ENCODE measurements at places on chromosomes 5 and 9.

GRCh38 chr5:178545941-178546674 is 44.1 kb downstream of the COL23A1 start:
- DNase-seq = no peak

DNA sequence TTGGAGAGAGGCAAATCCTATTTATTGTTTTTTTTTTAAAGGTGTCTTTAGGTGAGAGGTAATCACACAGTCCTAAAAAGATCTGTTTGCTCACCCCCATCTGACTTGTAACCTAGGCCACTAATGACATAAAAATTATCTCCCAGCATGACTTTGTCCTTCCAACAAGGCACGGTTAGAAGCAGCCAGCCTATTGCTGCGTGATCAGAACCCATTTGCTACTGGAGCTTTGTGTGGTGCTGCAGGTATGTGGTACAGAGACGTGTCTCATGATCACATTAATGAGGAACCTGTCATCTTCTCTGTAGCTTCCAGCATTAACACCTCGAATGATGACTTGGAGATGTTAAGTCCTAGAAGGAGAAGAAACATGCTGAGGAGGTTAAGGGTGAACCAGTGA is 555.8 kb upstream of the TLE4 start:
- DNase-seq = no peak

GRCh38 chr9:2610985-2611384 is 10.6 kb upstream of the VLDLR start:
- DNase-seq = no peak

- no peak for DNase-seq
Measured at GRCh38 chr9:79257228-79257781, 314.5 kb upstream of the TLE4 start.

DNA sequence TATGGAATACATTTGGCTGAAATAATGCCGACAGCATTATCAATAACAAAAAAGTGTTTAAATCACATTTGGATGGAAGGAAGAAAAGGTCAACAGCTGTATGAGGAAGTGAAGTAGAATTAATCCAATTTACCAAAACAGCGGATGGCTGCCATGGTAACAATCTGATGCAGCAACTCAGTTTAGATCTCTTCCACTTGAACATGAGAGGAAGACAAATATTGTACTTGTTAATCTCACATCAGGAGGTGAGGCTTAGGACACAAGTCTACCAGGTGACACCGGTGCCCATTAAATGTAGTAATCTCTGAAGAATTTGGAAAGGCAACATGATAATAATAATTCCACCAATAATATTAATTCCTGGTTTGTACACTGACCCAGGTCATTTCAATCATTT is 2.4 kb downstream of the RASEF start:
- DNase-seq = no peak

DNA sequence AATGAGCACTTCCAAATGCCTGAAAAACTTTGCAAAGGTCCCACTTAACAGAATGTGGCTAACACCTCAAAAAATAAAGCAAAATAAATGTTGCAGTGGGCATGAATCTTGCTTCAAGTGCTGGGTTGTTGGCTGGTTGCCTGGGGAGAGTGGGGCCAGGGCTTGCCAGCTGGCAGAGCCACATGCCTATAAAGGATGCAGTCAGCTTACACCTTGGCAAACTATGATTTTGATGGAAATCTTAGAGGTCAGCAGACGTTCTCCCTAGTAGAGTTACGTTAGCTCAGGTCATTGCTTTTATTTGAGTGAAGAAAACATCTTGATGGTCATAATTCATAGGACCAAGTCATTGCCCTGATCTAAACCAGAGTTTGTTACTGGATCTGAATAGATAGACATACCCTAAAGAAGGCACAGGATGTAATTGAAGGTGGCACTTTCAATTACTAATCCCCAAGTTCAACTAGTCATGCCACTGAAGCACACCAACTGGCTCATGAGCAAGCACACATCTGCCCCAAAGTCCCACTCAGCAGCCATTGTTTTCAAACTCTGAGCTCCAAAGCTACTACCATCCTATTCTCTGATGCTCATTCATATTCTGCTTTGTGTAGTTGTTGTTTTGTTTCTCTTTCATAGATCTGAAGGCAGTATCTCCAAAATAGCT is 51.2 kb upstream of the ZSWIM6 start:
- DNase-seq = no peak

DNA sequence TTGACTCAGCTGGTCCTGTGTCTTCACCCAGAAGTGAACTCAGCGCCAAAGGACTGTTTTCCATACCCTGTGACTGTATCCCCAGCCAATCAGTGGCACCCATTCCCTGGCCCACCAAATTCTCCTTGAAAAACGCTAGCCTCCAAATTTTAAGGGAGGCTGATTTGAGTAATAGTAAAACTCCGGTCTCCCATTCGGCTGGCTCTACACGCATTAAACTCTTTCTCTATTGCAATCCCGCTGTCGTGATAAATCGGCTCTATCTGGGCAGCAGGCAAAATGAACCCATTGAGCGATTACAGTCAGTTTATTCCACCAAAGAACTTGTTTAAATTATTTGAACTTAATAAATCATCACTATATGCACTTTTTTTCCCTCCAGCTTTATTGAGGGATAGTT is 55.9 kb upstream of the PPP1R26 start:
- DNase-seq = no peak

DNA sequence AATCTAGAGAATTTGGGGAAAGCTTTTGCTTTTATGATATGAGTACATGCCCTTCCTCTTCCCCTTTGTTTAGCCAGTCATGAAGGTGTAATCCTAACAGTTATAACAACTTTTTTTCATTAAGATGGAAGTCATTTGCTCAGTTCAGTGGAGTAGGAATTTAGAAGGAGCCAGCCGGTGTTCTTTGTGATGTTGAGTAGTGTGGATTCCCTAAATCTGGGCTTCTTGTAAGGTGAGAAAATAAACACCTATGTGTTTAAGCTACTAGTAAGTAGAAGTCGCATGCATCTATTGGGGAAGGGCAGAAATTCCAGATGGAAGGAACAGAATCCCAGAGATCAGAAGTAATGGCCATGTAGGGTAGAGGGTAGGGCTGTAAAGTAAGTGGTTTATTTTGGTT is 13.6 kb upstream of the CNTLN start:
- no peak for DNase-seq

GRCh38 chr5:138476918-138477317 is 11.6 kb downstream of the EGR1 start:
- no peak for DNase-seq

GRCh38 chr5:111469293-111469896 is 42.9 kb downstream of the STARD4 start:
- DNase-seq = no peak

- DNase-seq = no peak
Measured at GRCh38 chr5:124659798-124660197, 86.6 kb downstream of the ZNF608 start.

- no peak for DNase-seq
Measured at GRCh38 chr9:106065579-106066214, 371.4 kb downstream of the TMEM38B start.

GRCh38 chr5:132998556-132998955 is 27.8 kb downstream of the ZCCHC10 start:
- DNase-seq = no peak
